ENCODE measurements at places on chromosomes 1 and 21.
A peak's percentile ranks its signal among the peaks of the same experiment; 100 is the strongest.

GRCh38 chr21:41957991-41958766 is 4.4 kb upstream of the C2CD2 start:
- peak; percentile 95 for DNase-seq

DNA sequence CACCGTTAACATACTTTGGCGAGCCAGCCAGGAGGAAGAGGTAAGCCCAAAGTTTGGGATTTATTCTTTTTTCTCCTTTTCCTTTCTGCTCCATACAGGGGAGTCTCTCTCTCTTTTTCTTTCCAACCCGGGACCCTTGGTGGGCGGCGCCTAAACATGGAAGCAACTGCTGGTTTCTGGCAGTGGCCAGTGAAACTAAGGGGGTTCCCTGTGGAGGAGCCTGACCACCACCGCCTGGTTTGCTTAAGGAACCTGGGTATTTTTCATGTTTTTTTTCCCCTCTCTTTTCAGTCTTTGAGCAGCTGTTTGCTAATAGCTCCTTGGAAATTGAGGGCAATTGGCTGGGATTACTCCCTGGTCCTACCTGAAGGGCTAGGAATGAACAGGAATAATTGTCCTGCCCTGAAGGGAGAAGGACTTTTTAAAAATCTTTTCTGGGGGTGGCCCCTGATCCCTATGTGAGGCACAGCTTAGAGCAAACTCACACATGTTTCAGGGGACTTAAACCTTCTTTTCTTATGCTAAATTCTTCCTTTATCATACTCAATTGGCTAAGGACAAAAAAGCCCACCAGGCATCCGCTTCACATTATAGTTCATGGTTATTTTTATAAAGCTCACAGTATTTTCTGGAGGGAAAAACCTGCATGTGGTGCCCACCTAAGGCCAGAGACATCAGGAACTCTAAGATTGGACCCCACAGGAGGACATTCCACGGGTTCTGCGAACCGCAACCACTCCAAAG is 61.3 kb upstream of the PLD5 start:
- DNase-seq = no peak

GRCh38 chr1:2561446-2561845 is 5.3 kb downstream of the TNFRSF14 start:
- no peak for DNase-seq

- peak; percentile 5 for DNase-seq
These were observed 23.8 kb downstream of the FH start for GRCh38 chr1:241495741-241496140.

DNA sequence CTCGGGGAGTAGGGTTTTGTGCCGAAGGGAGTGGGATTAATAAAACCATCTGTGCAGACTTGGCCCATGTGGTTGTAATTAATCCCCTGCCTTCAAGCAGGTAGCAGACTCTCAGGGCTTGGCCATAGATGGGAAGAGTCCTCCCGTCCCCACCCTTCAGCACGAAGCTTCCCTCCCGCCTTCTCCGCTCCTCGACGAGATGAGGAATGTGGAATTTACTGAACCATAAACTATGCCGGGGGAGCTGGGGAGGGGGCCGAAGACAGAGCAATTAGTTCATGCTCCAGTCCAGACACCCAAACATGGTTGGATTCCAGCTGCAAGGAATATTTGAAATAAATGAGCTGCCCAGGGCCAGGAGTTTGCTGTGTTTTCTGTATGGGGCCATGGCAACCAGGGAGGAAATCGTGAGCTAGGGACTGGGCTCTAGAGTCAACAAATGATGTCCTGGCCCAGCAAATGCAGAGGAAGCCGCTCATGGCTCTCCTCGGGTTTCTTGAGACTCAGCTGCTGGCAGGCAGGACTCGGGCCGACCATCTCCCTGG is 78.8 kb downstream of the SPSB1 start:
- peak; percentile 97 for DNase-seq

- DNase-seq = no peak
These were observed 34.2 kb downstream of the SLC19A1 start for GRCh38 chr21:45507888-45508508.

DNA sequence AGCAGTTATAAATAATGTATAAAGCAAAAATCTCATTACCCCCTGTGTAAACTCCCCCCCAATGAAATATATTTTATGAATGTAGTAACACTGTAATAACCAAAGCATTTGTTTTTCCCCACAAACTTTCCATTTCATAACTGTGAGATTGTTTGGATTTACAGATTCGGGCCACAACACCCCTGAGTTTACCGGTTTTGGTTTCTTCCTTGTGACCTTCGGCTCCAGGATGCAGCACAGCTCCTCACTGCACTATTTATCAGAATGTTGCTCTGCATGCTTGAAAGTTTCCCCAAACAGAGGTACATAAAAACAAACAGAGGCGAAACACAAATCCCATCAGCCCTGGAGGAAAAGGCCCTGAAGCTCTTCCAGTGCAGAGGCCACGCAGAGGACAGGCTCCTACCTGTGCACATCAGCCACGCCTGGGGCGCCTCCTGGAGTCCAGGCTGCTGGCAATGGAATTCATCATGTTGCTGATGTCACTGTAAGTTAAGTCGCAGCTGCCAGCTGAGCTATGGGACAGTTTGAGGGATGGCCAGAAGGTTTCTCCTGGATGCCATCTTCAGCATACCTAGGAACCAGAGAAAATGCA is 122.0 kb downstream of the LMO4 start:
- no peak for DNase-seq

GRCh38 chr1:188427642-188428041 is 1598.9 kb downstream of the PLA2G4A start:
- no peak for DNase-seq
